SJCRH30 (cell line): ENCODE measurements at places on chromosomes 7 and 10. TPM values are rescaled to one million over a fixed set of nuclear protein-coding genes. Genes with fewer than 3 reads are reported as not detected.

The ANKRD7 gene
- total RNA-seq: 0.86 and 0.93 TPM in 2 replicates

The CDK14 gene
- total RNA-seq: 67.6 and 78.2 TPM in 2 replicates

The DOCK4 gene
- total RNA-seq: 8.3 and 11.4 TPM in 2 replicates

The SMKR1 gene
- total RNA-seq: not detected in 2 replicates

The MMP21 gene
- total RNA-seq: 0.10 TPM in 1 of 2 replicates, not detected in the other

The KDM7A gene
- 1.8 TPM in 2 replicates for total RNA-seq

The PAPSS2 gene
- total RNA-seq: 1.4 and 1.5 TPM in 2 replicates

The GSTO1 gene
- total RNA-seq: 51.7 and 52.2 TPM in 2 replicates

The TUBB8 gene
- not detected in 2 replicates for total RNA-seq

The PNLIPRP2 gene
- not detected in 2 replicates for total RNA-seq

DNA sequence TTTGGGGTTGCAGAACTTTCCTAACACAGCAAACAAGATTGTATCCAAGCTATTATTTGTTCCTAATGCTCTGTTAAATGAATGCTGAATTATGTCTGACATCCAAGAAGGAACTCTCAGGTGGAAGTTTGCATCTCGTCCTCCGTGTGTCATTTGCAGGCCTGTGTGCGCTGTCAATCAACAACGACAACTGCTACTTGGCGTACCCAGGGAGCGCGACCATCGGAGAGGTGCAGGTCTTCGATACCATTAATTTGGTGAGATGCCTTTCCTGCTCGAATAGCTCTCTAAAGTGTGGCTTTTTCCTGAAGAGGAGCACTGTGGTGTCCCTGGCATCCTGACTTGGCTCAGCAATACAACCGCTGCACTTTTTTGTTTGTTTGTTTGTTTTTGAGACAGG is 26.9 kb downstream of the WIPI2 start:
- no peak for DNase-seq

DNA sequence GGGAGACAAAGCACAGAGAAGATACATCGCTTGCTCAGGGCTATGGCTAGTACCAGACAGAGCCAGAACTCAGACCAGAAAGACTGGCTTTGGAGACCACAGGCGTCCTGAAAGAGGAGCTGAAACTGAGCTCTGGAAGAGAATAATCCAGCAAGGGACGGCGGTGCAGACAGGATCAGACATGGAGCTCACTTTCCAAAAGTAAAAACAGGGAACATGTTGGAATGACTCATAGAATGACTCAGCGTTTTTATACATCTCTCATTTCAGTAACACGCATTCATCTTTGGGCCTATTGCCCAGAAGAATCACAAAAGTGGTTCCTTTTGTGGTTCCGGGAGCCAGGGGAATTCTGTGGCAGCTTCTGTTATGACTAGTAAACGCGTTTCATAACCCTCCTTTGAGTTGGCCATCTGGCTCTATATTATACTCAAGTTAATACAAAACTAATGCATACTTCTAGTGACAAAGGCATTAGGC is 37.2 kb downstream of the PLEKHS1 start:
- no peak for DNase-seq

GRCh38 chr10:37948210-37948609 is 28.2 kb downstream of the ZNF25 start:
- no peak for DNase-seq

- no peak for DNase-seq
These were observed 54.3 kb downstream of the ZNF438 start for GRCh38 chr10:30977385-30977784.

DNA sequence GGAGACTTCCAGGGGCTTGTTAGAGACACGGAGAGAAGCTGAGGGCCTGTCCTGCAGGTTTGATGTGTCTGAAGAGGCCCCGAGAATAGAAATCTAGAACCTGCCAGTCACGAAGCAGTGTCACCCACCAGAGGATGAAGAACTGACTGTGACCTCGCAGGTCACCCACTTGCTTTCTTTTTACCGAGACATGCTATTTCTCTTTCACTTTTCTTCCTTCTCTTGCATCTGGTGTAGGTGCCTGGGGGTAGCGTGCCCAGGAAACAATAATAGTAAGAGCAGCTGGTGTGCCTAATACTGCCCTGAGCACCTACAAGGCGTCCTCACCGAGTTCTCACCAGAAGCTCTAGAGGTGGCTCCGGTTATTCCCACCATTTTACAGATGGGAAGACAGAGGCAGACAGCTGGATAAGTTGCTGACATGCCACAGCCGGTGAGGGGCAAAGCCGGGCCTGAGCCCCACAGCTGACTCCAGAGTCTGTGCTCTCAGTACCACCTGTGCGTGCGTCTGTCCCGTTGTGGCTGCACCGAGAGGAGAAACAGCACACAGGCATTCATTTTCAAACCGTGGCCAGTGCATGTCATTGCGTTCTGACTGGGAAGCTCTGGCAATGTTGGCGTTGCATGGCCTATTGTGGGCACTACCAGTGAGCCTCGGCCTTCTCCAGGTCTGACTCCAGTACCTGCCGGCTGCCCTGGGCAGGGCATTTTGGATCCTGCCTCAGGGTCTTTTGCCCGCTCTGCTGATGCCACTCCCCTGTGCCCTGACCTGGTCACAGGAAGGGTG is 7.8 kb downstream of the CHST3 start:
- DNase-seq: no peak

DNA sequence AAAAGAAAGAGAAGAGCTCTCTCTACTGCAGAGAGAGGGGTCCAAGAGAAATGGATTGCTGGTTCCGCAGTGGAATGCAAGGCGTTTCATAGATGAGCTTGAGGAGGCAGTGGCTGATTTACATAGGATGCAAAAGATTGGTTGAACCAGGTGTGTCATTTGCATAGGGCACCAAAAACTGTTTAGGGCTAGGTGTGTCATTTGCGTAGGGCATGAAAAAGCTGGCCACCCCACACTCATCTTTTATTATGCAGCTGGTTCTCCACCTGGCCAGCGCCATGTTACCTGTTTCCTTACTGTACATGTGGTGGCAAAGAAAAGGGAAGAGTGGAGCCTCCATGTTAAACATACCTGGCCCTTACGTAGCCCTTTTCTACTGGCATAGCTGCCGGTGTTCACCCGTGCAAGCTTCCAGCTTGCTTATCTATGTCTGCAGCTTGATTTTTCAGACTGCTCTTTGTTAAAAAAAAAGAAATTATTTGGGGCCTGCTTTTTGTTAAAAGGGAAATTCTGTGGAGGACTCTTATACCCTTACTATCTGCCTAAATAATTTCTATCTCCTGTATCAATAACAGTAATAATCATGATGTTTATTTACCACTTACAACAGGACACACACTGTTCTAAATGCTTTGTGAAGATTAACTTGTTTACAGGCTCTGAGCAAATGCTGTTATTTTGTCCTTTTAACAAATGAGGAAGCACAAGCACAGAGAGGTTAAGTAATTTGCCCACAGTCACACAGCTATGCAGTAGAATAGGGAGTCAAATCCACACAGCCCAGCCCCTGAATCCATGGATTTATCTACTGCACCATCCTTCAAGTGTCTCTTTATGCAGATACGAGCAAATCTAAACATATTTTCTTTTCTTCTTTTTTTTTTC is 33.3 kb downstream of the CASP7 start:
- DNase-seq: no peak

- DNase-seq: no peak
These were observed 46.5 kb downstream of the CTBP2 start for GRCh38 chr10:125113691-125114371.

- DNase-seq: no peak
These were observed 69.7 kb downstream of the VCL start for GRCh38 chr10:74067373-74068352.

DNA sequence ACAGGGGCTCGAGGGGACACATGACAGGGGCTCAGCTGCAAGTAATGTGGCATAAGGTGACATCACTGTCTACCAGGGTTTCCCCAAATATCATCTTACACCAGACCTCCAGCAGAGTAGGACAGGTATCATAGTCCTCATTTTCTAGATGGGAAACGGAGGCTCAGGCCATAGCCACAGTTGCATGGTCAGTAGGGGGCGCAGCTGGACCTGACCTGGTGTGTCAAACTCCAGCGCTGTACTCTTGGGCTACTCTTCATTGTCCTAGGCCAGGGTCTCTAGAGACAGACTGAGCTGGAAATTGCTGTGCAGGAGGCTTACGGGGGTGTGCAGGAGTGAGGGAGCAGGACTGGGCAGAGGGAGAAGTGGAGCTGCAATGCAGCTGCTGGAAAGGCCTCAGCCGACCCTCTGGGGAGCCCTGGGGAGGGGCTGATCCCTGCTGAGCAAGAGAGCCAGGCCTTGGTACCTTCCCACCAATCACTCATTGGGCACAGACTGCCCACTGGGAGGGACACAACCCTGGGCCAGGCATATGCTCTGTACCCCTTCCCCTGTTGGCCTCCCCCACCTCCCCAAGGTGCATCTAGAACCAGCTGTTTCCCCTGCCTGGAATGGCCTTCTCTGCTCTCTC is 89.9 kb downstream of the CDH23 start:
- DNase-seq: peak; percentile 78

GRCh38 chr7:95478272-95479037 is 7.3 kb upstream of the ASB4 start:
- peak; percentile 85 for DNase-seq

DNA sequence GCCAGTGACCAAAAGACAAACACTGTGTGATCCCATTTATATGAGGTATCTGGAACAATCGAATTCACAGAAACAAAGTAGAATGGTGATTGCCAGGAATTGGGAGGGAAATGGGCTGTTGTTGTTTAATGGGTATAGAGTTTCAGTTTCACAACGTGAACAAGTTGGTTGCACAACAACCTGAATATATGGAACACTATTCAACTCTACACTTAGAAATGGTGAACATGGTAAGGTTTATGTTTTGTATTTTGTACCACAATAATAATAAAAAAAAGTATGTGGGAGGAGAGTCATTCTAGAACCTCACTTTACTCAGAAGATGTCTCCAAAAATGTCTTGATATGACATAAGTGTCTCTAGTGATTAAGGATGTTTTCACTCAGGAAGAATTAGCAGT is 85.2 kb upstream of the SGCE start:
- DNase-seq: no peak

DNA sequence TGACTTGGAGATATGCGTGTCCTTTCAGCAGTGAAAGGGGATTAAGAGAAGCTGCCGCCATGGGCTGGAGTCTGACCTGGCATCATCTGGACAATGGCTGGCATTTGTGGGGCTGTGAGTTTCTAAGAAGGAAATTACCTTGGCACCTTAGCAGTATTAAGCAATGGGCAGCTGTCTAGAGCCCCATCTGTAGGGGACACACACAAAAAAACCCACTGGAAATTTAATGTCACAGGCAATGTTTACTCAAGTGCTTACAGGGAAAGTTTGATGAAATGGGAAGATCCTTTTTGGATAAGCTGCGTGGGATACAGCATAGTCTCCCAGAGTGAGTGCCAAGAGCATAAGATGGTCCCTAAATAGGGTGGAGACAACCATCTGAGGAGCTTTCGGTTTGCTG is 25.0 kb downstream of the ADRA2A start:
- DNase-seq: no peak

DNA sequence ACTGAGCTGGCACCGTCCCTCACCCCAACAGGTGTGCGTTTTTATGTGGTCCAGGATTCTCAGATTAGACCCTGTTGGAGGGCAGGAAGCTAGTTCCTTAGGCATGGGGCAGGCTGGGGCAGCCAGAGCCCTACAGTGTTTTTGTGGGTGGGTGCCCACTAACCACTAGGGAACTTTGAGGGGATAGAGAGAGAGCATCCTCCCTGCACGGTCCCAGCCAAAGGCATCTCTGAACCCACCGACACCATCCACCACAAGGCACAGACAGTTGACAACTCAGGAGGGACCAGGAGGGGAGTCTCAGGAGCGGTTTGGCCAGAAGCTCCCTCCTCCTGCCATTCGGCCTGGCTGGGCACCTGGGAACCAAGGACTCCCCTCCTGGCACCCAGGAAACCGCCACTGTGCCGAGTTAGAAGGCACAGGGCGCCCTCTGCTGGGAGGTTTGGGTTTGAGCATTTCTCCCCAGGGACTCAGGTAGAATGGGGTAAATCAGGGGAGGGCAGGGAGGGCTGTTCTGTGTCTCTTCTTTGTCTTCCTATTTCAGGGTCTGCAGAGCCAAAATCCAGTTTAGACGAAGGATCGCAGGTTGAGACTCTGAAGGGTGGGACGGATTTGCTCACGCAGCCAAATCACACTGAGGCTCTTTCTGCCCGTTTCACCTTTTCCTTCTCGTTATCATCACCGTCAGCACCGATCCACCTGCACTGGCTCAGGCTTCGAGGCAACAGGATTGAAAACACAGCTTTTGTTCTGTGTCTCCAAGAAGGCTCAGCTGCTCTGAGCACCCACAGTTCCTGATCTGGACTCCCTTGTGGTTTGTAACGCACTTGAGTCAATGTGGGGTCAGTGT is 84.8 kb upstream of the COL13A1 start:
- DNase-seq: peak; percentile 31

DNA sequence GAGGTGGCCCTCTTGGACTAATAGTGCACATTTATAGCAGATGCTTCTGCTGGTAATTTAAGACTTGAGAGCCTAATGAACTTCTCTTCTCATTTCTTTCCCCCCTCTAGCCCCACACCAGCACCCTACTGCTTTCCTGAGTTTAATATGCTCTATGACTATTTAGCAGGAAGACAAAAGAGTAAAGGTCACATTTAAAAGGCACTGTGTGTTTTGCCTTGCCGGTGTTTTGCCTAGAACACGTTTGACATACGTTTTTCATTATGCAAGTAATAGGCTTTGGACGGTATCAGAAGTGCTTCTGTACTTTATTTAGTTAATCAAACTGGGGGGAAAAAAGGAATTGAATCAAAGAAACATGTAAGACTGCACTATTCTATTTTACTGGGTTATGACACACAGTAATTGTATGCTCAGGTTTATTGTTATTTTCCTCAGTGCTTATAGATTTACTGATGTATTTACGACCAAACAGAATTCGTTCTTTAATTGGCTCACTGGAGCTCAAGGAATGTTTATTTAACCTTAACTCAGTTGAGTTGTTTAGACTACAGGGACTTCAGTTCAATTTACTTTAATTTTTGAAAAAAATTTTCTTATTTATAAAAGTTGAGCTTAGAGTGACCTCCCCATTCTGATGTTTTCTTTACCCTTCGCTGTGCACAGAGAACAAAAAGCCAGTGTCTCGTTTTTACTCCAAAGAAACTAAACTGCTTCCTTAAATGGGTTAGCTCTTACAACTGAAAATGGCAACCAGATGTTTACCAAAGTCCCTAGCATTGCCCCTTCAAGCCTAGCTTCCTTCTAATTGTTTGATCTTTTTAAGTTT is 35.4 kb downstream of the CPED1 start:
- no peak for DNase-seq

DNA sequence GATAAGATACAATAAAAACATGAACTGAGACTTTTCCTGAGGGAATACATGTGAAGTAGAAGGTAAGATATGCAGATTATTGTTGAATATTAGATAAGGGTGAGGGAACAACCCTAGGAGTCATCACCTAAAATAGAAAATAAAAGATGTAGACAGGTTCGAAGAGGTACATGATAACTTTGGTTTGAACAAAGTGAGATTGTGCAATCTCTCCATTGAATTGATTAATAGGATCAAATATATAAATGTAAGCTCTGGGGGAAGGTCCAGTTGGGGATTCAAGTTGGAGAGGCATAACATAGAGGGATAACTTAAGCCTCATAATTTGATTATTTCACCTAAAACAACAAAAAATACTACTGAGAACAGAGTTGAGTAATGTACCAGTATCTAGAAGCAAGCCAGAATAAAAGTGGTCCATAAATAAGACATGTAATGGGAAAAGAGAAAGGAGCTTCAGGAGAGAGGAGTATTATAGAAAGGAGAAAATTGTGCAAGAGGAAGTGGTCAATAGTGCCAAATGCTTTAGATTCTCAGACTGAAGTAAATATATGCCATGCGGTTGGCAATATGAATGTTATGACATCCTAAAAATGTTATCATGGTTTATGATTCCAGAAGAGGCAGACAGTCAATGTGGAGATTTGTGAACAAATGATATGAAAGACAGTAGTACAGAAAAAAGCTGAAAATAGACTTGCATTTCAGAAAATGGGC is 282.3 kb upstream of the CHRM2 start:
- DNase-seq: no peak
